ENCODE measurements at places on chromosomes 1 and 21.

DNA sequence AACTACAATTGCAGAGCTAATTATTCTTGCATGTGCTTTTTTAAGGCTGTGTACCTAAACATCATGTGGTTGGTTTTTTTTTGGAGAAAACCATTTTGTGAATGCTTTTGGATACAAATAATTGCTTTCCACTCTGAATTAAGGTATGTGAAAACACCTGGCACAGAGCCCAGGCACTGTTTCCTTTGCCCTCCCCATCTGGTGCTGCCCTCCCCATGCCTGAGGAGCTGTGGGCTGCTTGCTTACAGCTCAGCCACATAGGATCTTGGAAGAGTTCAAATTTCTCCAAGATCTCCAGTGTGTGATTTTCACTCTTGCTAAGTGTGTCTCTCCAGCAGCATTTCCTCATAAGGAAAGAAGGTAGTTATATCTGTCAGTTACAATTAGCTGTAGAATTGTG is 27.8 kb downstream of the DNM3 start:
- no peak for DNase-seq

- no peak for DNase-seq
These were observed 51.3 kb downstream of the PRPF38A start for GRCh38 chr1:52455686-52456085.

GRCh38 chr1:30872033-30872947 is 36.3 kb downstream of the SDC3 start:
- DNase-seq: no peak

GRCh38 chr1:78291418-78291817 is 199.4 kb upstream of the PTGFR start:
- no peak for DNase-seq

DNA sequence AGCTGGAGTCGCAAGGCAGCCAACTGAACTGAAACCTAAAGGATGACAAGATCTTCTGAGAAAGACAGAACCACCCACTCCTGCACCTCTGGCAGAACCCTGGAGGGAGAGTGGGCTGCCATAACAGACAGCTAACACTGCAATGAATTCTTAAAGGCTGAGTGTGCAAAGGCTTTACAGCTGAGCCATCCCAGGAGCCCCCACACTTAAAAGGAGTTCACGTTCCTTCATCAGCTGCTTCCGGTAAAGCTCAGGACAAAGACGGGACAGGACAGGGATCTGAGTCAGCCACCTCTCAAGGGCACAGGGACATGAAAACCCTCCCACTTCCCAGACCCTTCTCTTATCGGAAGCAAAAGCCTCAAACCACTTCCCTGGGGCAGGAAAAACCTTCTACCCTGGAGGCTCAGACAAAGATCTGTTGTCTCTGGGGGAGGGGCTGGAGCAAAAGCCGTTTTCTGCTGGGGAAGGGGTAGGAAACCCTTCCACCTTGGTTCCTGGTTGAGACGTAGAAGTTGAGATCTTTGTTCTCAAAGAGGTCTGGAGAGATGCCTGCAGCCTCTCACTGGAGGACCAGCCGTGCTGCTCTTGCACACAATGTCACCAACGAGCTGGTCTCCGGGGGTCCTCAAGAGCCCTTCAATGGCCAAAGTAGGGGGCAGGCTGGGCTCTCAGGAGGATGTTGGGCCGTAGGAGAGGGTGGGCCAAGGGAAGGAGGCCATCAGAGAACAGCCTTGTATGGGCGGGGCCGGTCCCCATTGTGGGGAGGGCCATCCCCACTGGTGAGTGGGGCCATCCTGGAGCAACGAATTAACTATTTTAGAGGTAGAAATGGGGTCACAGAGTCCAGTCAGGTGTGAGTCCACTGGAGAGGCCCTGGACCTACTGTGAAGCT is 452.4 kb downstream of the PTPRU start:
- no peak for DNase-seq

DNA sequence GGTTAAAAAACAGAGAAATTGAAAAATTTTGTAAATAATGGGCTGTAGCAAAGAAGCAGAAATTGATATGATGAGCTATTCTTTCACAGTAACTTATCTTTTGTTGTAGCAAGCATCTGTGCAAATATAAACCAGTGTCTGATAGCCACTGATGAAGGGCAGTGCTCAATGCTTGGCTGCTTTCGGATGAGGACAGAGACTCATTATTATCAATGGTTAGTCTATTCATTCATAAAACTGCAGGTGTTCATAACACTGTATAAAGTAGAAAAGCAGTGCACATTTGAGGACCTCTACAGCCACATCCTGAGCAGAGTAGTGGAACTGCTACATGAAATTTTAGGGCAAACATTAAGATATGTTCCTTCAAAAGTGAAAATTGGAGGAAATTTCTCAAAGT is 107.2 kb downstream of the FAF1 start:
- DNase-seq: no peak

GRCh38 chr1:110130113-110130591 is 17.9 kb downstream of the UBL4B start:
- no peak for DNase-seq

DNA sequence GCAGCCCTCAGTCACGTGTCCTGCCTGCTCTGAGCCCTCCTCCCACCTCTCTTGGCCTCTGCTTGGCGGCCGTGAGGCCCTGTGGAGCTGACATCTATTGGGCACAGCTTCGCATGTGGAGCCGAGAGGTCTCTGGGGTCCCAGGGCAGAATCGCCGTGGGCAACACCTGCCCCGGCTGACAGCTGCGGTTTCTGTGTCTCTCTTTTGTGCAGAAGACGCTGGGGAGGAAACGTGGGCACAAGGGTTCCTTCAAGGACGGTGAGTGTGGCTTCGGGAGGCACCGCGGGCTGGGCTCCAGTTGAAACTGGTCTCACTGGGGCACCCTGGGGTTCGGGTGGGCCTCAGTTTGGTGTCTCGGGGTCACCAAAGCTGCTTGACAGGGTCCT is 11.5 kb downstream of the ARHGEF16 start:
- no peak for DNase-seq

DNA sequence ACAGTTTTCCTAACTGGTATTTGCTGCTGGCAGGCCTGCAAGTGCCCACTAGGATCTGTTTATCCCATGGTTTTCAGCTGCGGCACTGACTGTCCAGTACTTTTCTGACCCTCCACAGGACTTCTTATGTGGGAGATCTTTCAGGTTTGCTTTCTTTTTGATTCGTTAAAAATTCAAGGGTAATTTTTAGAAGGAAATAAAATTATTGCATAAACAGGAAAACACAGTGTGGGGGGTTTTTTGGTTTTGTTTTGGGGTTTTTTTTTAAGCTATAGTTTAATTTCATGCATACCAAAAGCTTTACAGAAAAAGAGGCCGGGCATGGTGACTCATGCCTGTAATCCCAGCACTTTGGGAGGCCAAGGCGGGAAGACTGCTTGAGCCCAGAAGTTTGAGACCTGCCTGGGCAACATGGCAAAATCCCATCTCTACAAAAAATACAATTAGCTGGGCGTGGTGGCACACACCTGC is 3.6 kb downstream of the NIBAN1 start:
- DNase-seq: no peak

DNA sequence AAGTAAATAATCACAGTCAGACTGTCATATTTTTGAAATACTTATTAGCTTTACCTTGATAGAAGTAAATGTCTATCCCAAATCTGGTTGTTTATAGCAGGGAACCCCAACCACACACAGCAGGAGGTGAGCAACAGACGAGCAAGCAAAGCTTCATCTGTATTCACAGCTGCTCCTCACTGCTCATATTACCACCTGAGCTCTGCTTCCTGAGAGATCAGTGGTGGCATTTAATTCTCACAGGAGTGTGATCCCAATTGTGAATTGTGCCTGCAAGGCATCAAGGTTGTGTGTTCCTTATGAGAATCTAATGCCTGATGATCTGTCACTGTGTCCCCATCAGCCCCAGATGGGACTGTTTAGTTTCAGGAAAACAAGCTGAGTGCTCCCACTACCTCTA is 104.3 kb downstream of the GPATCH2 start:
- no peak for DNase-seq

- DNase-seq: no peak
These were observed 140.9 kb upstream of the HOOK1 start for GRCh38 chr1:59673573-59674450.

All from HCT116 (cell line).